Pulmonary artery endothelial cell (primary cell): ENCODE measurements at places on chromosomes 12 and 14. TPM values are rescaled to one million over a fixed set of nuclear protein-coding genes. Genes with fewer than 3 reads are reported as not detected.

SINHCAF gene
- total RNA-seq = 73.9 and 74.6 TPM in 2 replicates

COL2A1 gene
- not detected in 2 replicates for total RNA-seq

TNFAIP2 gene
- total RNA-seq = 23.2 and 25.3 TPM in 2 replicates

A2M gene
- total RNA-seq = 0.63 and 1.4 TPM in 2 replicates

TSPAN19 gene
- total RNA-seq = 0.07 and 0.14 TPM in 2 replicates

HOXC10 gene
- not detected in 2 replicates for total RNA-seq

CCDC38 gene
- total RNA-seq = not detected in 2 replicates
